Airway epithelial cell (primary cell): ENCODE measurements at places on chromosomes 16 and 17. TPM values are rescaled to one million over a fixed set of nuclear protein-coding genes. Genes with fewer than 3 reads are reported as not detected.

CCDC78 gene
- total RNA-seq = 1.7 and 3.4 TPM in 2 replicates

WNT3 gene
- total RNA-seq = 0.60 and 1.1 TPM in 2 replicates

G6PC1 gene
- not detected in 2 replicates for total RNA-seq

OR3A3 gene
- total RNA-seq = not detected in 2 replicates

ZG16B gene
- total RNA-seq = 3.0 and 3.2 TPM in 2 replicates

ITGAD gene
- not detected in 2 replicates for total RNA-seq

RPAIN gene
- 29.5 and 41.8 TPM in 2 replicates for total RNA-seq

SPATA33 gene
- total RNA-seq = 4.0 and 6.3 TPM in 2 replicates

ADAD2 gene
- total RNA-seq = not detected in 2 replicates

TGFB1I1 gene
- total RNA-seq = 13.1 and 16.9 TPM in 2 replicates

MEIOC gene
- 0.19 and 0.28 TPM in 2 replicates for total RNA-seq

SCIMP gene
- total RNA-seq = not detected in 2 replicates
